ENCODE measurements at places on chromosomes 11 and 22. TPM values are rescaled to one million over a fixed set of nuclear protein-coding genes. Genes with fewer than 3 reads are reported as not detected.

The SMTNL1 gene
- not detected for total RNA-seq

The PATE2 gene
- 0.53 TPM for total RNA-seq

GRCh38 chr11:70486026-70486415 is 87.7 kb downstream of the CTTN start:
- DNase-seq = no peak

- DNase-seq = no peak
Observed at GRCh38 chr22:34210301-34210700, 290.0 kb upstream of the LARGE1 start.

The PKDREJ gene
- total RNA-seq = not detected

All from SK-MEL-5 (cell line).